ENCODE measurements at places on chromosomes 12 and 14.

DNA sequence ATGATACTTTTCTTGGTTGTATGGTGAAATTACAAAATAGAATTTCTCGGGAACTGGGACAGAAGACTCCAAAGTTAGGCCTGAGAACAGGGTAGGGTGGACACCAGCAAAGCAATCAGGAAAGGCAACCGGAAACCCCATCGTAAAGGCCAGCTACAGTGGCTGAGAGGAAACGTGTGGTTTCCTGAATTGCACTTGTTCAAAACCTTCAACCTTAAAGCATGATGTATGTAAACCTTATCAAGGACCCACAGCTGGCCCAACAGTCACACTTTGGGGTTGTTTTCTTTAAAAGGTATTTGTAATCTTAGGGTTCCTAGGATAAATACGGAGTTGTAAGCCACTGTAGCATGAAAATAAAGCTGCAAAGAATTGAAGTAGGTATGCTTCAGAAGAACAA lies 2.2 kb upstream of the PTGDR start:
- no peak for DNase-seq

DNA sequence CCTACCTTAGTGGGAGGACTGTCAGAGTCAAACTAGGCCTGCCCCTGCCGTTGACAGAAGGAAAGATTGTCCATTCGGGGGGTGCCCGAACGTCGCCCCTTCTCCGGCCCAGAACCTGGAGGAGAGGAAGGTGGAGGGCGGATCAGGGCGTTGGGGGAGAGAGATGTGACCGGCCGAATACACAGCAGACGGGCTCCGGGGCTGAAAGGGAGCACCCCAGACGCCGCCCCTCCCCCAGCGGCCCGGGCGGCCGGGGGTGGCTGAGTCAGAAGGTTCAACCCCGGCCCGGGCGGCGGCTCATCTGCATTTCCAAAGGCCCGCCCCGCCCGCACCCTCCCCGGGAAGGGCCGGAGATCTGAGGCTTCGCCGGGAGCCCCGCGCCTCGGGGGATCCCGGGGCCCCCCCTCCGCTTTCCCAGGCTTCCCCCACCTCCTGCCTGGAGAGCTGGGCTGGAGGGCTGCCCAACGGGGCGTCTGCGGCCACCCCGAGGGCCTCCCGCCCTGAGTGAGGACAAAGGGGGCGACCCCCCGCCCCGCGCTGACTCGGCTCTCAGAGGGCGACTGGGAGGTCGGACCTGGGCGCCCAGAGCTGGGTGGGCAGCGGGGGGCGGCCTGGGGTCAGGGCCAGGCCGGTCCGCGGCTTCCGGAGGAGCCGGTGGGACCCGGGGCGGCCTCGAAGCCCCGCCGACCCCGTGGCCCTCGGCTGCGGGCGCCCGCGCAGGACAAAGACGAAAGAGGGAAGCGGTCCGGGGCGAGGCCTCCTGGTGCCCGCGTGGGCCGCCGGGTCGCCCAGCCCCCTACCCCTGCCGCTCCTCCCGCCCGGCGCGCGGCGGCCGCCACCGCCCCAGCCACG lies 3.7 kb upstream of the SETD1B start:
- peak; percentile 89 for DNase-seq

- DNase-seq = no peak
These were observed 410.6 kb upstream of the SOX5 start for GRCh38 chr12:24360057-24360456.

DNA sequence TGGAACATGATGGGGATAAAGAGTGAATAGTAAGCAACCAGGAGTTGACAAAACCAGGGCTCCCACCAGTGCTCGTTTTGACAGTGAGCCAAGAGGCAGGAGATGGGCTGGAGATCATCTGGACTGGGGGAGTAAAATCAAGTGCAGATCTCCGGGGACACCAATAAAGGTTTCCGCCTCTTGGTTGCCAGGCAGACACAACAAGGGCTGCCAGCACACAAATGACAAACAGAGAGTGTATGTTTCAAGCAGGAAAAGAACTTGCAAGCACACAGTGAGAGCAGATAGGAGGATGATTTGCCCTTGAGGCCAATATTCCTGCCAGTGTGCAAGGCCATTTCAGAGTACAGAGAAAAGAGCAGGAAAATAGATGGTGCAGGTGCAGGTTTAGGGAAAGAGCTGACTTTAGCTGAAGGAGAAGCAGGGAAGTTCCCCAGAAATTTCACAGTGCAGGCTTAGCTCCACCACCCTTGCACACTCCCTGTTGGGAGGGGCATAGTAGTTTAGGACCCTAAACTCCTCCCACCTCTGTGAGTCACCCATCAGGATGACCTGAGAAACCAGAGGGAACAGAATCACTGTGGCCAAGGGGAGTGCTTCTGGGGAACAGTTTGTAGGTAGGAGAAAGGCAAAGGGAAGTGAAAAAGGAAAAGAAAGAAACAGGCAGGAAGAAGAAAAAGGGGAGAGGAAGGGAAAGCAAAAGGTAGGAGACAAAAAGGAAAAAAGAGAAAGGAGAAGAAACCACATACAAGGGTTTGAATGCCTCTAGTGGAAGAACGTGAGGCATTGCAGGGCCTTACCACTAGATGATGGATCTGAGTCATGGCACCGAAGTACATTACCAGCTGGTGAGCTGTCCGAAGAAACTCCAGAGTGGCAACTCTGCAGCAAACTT lies 404.4 kb downstream of the SLC6A15 start:
- peak; percentile 84 for DNase-seq

DNA sequence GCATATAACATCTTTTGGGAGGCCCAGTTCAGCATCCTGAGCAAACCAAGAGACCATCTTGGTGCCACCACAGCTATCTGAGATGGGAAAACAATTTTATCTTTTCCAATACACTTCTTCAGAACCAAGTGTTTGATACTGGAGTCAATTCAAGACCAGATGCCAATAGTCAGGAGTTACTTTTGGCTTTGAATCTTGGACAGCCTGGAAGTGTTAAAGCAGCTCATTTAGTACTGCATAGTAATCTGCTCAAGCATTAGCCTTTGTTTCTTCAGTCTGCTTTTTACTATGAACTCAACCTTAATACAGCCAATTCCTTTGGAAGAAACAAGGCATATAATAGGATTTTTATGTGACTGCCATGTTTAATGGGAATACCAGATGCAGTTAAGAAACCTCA lies 81.9 kb upstream of the TSPAN8 start:
- DNase-seq = no peak

- peak; percentile 87 for DNase-seq
These were observed 44.9 kb upstream of the PLEKHG3 start for GRCh38 chr14:64659366-64659765.

GRCh38 chr12:47277972-47278448 lies 198.3 kb upstream of the AMIGO2 start:
- peak; percentile 96 for DNase-seq

GRCh38 chr12:27869567-27869966 lies 89.5 kb upstream of the MANSC4 start:
- DNase-seq = no peak

All from AG08395 (cell line).